ENCODE measurements at places on chromosomes 3 and 15. TPM values are rescaled to one million over a fixed set of nuclear protein-coding genes. Genes with fewer than 3 reads are reported as not detected.
A peak's percentile ranks its signal among the peaks of the same experiment; 100 is the strongest.

- no peak overlapping the region for H3K27ac ChIP-seq
- H3K36me3 ChIP-seq = no peaks in the 10 kb centered on the region
- no peak overlapping the region for H3K4me3 ChIP-seq
- no peaks in the 10 kb centered on the region for H3K4me1 ChIP-seq
Measured at GRCh38 chr3:53938645-53939044, 47.0 kb upstream of the SELENOK start.

- H3K27ac ChIP-seq = no peak overlapping the region
- no peaks in the 10 kb centered on the region for H3K36me3 ChIP-seq
- H3K4me3 ChIP-seq = no peak overlapping the region
- no peaks in the 10 kb centered on the region for H3K4me1 ChIP-seq
- peaks cover 21% of the 10 kb centered on the region for H3K27me3 ChIP-seq
Measured at GRCh38 chr3:2099028-2099671, 484 bp downstream of the CNTN4 start.

DNA sequence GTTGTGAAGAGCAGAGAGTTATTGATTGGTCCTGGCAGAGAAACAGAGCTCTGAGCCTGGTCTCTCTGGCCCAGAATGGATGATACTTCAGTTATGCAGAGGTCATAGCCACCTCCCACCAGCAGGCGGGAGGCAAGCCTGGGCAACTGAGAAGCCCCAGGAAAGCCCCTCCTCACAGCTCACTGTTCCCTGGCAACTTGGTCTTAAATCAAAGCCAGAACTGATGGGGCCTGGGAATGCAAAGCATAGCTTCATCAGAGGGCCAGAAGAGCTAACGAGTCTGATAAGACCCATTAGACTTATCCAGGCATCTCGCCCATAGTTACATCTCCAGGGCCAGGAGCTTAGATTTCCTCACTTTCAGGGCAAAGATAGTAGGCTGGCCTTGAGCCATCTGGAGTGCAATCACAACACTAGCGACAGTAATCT is 5.5 kb upstream of the COLQ start:
- no peaks in the 10 kb centered on the region for H3K4me1 ChIP-seq
- H3K36me3 ChIP-seq = no peaks in the 10 kb centered on the region
- DNase-seq = no peak
- no peaks in the 10 kb centered on the region for H3K27me3 ChIP-seq
- no peak overlapping the region for H3K4me3 ChIP-seq
- H3K27ac ChIP-seq = no peak overlapping the region

DNA sequence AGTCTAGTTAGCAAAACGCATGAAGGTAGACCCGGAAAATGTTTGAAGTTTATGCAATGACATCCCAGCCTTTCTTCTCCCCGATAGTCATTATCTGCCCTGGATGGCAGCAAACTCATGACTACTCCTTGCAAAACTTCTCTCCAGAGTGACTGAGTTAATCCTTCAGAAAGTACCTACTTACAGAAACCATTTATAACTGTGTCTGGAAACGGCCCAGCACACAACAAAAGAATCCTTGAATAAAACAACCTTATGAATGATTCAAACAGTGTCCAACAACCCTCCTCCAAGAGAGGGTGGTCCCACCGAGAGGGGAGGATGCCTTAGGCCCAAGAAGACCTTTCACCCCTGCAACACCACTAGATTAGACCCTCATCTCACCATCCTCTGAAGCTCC is 14.2 kb downstream of the ST8SIA2 start:
- DNase-seq = no peak
- no peak overlapping the region for H3K27ac ChIP-seq
- no peaks in the 10 kb centered on the region for H3K27me3 ChIP-seq
- no peaks in the 10 kb centered on the region for H3K36me3 ChIP-seq
- no peaks in the 10 kb centered on the region for H3K4me1 ChIP-seq
- H3K4me3 ChIP-seq = no peak overlapping the region

DNA sequence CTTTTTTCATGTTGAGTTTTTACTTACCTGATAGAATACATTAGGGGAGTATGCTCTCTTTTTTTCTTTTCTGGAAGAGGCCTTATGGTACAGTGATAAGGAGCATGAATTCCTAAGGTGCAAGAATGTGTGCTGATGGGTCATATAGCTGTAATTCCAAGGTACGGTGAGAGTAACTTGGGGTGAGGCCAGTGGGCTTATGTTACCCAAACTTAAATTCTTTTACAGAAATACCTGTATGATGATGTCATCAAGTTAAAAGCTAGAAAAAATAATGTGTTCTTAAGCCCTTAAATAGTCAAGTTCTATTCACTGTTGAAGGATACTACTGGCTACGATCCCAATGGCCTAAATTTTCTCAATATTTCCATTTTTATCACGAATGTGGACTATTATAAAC is 111.2 kb downstream of the GMPS start:
- no peaks in the 10 kb centered on the region for H3K36me3 ChIP-seq
- DNase-seq = no peak
- no peak overlapping the region for H3K27ac ChIP-seq

DNA sequence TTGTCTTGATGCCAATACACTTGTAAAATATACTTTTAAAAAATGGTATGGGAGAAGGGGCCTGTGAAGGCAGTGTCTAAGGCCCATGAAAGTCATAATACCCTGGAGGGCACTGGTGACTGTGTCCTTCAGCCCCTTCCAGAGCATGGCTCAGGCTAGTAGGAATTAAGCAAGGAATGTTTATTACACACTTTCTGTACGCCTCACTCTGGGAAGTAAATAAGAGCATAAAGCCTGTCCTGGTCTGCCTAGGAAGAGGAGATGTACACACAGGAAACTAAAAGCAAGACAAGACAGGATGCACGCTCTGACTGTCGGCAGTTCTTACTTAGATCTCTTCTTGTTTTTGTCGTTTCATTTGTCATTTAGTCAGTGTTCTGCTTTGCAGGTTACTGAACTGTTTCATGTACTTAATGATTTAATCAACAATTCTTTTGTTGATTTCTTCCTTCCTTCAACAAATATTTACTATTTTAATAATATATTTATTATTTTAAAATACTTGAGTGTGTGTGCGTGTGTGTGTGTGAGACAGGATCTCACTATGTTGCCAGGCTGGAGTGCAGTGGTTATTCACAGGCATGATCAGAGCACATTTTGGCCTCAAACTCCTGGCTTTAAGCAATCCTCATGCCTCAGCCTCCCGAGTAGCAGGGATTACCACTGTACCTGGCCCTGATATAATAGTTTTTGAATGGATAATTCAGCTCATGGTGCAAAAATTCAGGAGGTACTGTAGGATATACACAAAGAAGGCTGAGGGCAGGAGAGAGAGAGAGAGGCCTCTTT is 9.0 kb upstream of the SMAD6 start:
- H3K4me3 ChIP-seq = no peak overlapping the region
- H3K36me3 ChIP-seq = no peaks in the 10 kb centered on the region
- DNase-seq = peak; percentile 60
- no peaks in the 10 kb centered on the region for H3K27me3 ChIP-seq
- peak overlapping the region; percentile 83 for H3K27ac ChIP-seq
- peaks cover 35% of the 10 kb centered on the region for H3K4me1 ChIP-seq

- DNase-seq = no peak
- no peak overlapping the region for H3K27ac ChIP-seq
- H3K4me3 ChIP-seq = no peak overlapping the region
Measured at GRCh38 chr3:59040902-59041301, 8.9 kb downstream of the CFAP20DC start.

DNA sequence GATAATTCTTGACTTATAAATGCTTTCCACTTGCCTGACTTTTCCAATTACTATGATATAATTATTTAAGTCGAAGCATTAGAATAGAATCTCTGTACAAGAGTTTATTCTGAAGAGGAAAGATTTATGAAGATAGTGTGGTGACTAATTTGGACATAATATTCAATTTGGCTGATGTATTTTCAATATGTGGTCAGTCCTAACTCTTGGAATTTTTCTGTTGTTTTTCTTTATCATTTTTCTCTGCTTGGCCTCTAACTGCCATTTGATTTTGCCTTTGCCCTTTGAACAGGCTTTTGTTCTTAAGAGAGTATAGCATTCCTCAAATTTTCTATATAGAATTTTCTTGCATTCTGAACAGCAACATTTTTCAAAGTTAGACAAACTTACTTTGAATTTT is 2.6 kb upstream of the MDFIC2 start:
- peaks cover 1% of the 10 kb centered on the region for H3K27me3 ChIP-seq
- H3K36me3 ChIP-seq = no peaks in the 10 kb centered on the region
- H3K4me3 ChIP-seq = no peak overlapping the region
- DNase-seq = no peak
- no peaks in the 10 kb centered on the region for H3K4me1 ChIP-seq

- H3K4me1 ChIP-seq = peaks cover 15% of the 10 kb centered on the region
- no peak within 1 kb of the TSS for H3K27ac ChIP-seq
- H3K4me3 ChIP-seq = no peak within 1 kb of the TSS
- DNase-seq = no peak
- no peaks in the 10 kb centered on the region for H3K36me3 ChIP-seq
Measured at GRCh38 chr3:50204804-50205412, at the start of gene SLC38A3. SLC38A3 (plus strand) TSS chr3:50205271; CDS start chr3:50214200, 8,929 bp downstream.

- no peak for DNase-seq
- no peaks in the 10 kb centered on the region for H3K36me3 ChIP-seq
- no peaks in the 10 kb centered on the region for H3K27me3 ChIP-seq
- H3K4me1 ChIP-seq = no peaks in the 10 kb centered on the region
Measured at GRCh38 chr3:29686889-29687592, 406.2 kb downstream of the RBMS3 start.

DNA sequence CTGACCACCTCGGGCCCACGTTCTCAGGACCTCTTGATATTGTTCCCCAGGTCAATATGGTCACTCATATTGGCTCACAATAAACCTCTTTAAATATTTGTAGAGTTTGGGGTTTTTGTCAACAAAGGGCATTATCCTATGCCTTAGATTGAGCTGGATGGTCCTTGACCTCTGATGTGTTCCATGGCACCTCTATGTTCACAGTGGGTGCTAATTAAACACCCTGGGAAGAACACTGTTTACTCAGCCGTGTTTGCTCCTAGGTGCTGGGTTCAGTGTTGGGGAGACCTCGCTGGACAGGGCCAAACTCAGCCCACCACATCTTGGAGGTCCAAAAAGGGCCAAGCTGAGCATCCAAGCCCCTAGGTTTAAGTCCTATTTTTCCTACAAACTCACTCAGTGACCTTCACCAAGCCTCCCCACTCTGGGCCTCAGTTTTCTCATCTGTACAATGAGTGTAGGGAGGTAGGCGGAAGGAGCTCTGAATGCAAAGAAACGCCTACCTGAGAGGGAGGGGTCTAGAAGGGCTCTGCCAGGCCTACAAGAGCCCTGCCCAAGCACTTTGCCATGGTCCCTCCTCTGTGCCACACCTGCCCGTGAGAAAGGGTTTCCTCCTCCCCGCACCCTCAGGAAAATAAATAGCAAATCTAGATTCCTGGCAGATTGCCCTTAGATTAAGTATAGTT is 7.2 kb downstream of the FAM174B start:
- H3K36me3 ChIP-seq = no peaks in the 10 kb centered on the region
- DNase-seq = no peak

- DNase-seq = no peak
- H3K4me3 ChIP-seq = no peak overlapping the region
- H3K27me3 ChIP-seq = no peaks in the 10 kb centered on the region
- no peak overlapping the region for H3K27ac ChIP-seq
Measured at GRCh38 chr3:8170971-8171508, 330.6 kb upstream of the LMCD1 start.

DNA sequence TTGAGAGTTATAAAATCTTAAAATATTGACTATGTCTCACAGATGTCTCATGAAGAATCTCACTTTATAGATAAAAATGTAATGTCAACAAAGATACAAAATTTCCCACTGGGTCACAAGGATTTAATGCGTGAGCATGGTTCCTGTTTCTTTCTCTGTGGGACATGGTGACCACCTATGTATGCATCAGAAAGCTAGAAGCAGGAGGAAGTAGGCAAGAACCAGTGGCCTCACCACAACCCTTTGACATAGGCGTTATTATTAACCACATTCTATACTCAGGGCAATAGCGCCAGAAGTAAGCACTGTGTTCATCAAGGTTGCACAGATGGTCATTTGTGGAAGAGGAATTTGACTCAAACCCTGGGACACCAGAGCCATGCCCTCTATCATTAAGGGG is 11.7 kb upstream of the ADAMTS17 start:
- H3K4me3 ChIP-seq = no peak overlapping the region
- H3K36me3 ChIP-seq = no peaks in the 10 kb centered on the region
- DNase-seq = peak; percentile 27

- no peaks in the 10 kb centered on the region for H3K4me1 ChIP-seq
- H3K27ac ChIP-seq = no peak overlapping the region
- no peak for DNase-seq
- no peak overlapping the region for H3K4me3 ChIP-seq
Measured at GRCh38 chr3:115503394-115503793, 119.9 kb upstream of the GAP43 start.

GRCh38 chr3:11703146-11703545 is 59.4 kb upstream of the VGLL4 start:
- DNase-seq = no peak
- H3K4me3 ChIP-seq = no peak overlapping the region
- no peaks in the 10 kb centered on the region for H3K4me1 ChIP-seq

DNA sequence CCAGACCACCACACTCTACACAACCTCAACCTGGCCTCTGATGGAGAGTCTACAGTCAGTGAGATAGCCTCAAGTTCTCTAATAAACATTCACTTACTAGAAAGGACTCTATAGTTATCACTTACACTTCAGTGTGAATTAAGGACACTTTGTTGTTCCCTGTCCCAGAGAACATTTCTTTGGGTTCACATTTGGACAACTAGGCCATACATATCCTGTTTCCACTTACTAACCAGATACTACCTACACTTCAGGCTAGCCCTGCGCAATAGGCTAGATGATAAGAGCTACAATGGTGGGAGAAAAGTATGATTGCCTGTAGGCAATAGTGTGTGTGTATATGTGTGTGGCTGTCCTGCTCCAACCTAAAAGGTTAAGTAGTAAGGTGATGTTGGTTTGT is 72.7 kb downstream of the TP63 start:
- H3K27ac ChIP-seq = no peak overlapping the region
- DNase-seq = no peak
- no peaks in the 10 kb centered on the region for H3K4me1 ChIP-seq
- no peaks in the 10 kb centered on the region for H3K27me3 ChIP-seq
- H3K4me3 ChIP-seq = no peak overlapping the region
- H3K36me3 ChIP-seq = no peaks in the 10 kb centered on the region

- no peak overlapping the region for H3K4me3 ChIP-seq
- no peaks in the 10 kb centered on the region for H3K36me3 ChIP-seq
- no peaks in the 10 kb centered on the region for H3K4me1 ChIP-seq
- no peak for DNase-seq
- no peaks in the 10 kb centered on the region for H3K27me3 ChIP-seq
- no peak overlapping the region for H3K27ac ChIP-seq
Measured at GRCh38 chr3:65809641-65810150, 229.0 kb downstream of the MAGI1 start.

GRCh38 chr3:132020058-132020457 is 14.8 kb downstream of the CPNE4 start:
- H3K27ac ChIP-seq = no peak overlapping the region
- no peaks in the 10 kb centered on the region for H3K36me3 ChIP-seq
- no peaks in the 10 kb centered on the region for H3K27me3 ChIP-seq
- no peak for DNase-seq

- no peak overlapping the region for H3K27ac ChIP-seq
- H3K27me3 ChIP-seq = no peaks in the 10 kb centered on the region
- no peaks in the 10 kb centered on the region for H3K36me3 ChIP-seq
- H3K4me1 ChIP-seq = peaks cover 13% of the 10 kb centered on the region
- DNase-seq = no peak
Measured at GRCh38 chr3:58858126-58858525, 191.6 kb upstream of the FAM3D start.

GNAT1 gene
- not detected for polyA plus RNA-seq

SLCO3A1 gene
- 2.3 TPM for polyA plus RNA-seq

KCNMB3 gene
- 4.2 TPM for polyA plus RNA-seq

CELSR3 gene
- polyA plus RNA-seq = 2.4 TPM

KBTBD13 gene
- polyA plus RNA-seq = not detected

WDR49 gene
- 0.74 TPM for polyA plus RNA-seq

UROC1 gene
- polyA plus RNA-seq = not detected

FANCD2OS gene
- not detected for polyA plus RNA-seq

CAMP gene
- polyA plus RNA-seq = 0.30 TPM

LIPC gene
- 0.12 TPM for polyA plus RNA-seq
